ENCODE measurements at places on chromosomes 6 and 20.

- DNase-seq, result no peak
Measured at GRCh38 chr6:71079677-71080076, 122.8 kb upstream of the B3GAT2 start.

GRCh38 chr6:118893064-118893806, 717 bp upstream of the ASF1A start:
- peak; percentile 72 for DNase-seq

- DNase-seq, result no peak
Measured at GRCh38 chr20:32828029-32828680, 8.4 kb downstream of the MAPRE1 start.

- no peak for DNase-seq
Measured at GRCh38 chr6:170006900-170007467, 255.6 kb downstream of the ERMARD start.

DNA sequence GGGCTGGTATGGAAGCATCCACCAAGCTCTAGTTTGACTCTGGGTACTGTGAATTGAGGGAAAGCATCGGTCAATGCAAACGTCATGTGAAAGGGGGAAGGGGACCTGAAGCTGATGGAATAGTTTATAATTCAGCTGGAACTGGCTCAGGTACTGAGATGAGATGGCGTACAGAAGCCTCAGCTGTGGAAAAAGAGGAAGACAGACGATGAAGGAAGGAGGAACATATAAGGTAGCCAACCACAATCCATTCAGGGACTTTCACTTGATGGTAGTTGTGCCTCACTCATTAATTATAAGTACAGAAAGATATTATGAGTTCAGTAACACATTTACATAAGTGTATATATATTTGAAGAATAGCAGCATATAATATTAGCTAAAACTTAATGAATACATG, 2.7 kb downstream of the CALHM5 start:
- DNase-seq, result no peak

- DNase-seq, result no peak
Measured at GRCh38 chr6:93266116-93266817, 153.1 kb downstream of the EPHA7 start.

GRCh38 chr6:43338243-43338642, 29.6 kb upstream of the CRIP3 start:
- no peak for DNase-seq

DNA sequence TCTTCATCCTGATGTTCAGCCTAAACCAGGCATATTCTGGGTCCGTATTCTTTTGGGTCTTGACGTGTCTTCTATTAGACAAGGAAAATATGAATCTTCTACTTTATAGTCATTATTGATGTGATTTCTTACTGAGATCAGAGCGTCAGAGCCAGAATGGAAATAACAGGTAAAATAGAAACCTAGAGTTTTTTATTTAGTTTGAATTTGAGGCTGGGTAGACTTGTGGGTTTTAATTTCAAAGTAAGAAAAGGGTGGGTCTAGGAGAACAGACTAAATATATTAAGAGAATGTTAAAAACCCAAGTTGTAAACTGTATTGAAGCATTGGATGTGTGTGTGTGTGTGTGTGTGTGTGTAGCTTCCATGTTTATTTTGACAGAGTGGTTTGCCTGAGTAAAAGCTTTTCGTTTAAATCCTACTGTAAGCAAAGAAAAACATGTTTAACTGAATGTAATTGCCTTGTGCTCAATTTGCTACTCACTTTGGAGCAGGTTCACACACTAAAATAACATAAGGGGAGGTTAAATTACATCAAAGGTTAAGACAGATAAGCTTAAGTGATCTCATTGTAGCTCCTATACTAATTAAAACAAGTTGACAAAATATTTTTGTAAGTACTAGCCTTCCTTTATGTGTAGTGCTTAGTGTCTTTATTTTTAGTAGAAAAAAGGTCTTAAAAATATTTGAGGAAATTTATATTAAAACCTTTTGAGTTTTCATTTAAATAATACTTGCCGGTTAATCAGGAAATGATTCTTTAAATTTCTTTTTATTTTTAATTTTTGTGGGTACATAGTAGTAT, 17.4 kb downstream of the HECA start:
- DNase-seq, result no peak

DNA sequence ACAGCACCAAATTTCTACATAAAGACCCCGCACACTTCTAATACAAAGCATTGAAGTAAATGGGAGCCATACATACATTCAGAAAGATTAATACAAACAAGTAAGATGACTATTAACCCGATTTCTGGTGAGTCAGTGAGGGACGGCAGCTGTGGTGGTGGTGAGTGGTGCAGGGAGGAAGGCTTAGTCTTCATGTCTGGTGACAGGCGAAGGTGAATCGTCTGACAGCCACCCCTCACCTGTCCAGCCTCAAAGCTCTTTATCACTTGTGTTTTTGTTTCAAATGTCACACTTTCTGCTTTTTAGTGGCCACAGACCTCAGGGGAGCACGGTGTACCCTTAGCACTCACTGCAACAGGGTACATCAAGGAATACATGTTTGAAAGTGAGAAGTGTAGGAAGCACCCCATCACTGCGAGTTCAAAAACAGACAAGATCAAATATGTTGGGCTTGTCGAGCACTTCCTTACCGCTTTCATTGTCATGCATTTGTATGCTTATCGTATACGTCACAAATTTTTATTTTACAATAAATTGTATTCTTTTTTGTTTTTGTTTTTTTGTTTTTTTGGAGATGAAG, 63.5 kb downstream of the IRF4 start:
- DNase-seq, result peak; percentile 51

DNA sequence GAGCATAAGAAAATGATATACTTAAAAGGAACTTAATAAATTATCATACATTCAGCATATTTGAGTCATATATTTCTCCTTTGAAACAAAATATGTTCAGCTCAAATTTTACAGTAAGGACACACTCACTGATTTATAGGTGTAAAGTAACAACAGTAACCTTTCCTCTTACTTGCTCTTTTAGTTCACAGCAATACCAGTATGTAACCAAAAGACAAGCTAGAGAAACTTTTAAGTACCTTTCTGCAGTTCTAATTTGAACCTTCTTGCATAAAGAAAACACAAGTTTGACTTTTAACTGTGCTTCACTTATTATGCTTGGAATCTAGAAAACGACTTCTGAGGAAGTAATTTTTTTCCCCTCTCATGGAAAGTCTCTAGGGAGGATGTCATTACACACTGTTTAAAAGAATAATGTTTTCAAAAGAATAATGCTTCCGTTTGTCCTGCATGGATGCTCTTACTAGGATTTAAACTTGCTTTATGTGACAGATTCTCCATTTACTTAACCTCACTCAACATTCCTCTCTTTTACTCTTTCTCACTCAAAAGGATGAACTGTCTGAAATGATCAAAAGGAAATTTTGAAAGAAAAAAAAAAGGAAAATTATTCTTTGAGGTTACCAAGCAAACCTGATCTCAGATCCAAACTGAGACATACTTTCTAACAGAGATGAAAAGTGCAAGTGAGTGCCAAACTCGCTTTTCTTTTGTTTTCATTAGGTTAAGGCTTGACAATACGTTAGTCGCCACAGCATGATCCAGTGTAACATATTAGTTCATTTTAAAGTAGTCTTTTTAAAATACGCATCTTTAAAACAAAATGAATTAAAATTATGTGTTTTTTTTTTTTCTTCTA, 22.4 kb upstream of the CALHM6 start:
- no peak for DNase-seq

- DNase-seq, result no peak
Measured at GRCh38 chr6:43719511-43719910, 31.9 kb upstream of the MRPS18A start.

GRCh38 chr20:63740627-63741353, 1.2 kb downstream of the SLC2A4RG start:
- peak; percentile 62 for DNase-seq

DNA sequence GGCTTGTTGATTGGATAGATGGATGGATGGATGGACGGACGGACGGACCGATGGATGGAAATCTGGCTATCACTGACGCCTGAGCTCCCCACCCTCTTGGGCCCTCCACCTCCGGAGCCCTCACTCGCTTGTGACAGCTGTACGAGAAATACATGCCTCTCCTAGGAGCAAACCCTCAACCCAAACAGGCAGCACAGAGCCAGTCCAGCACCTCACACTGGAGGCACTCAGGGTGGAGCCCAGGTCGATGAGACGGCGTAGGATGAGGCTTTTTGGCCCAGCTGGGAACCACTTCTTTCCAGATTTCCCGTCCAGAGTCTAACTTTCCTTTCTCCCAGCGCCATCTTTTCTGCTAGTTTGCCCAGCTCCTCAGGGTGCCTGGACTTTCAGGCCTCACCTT, 2.7 kb upstream of the LY6G5C start:
- DNase-seq, result no peak

GRCh38 chr20:20731000-20731944, 18.8 kb upstream of the RALGAPA2 start:
- DNase-seq, result no peak

DNA sequence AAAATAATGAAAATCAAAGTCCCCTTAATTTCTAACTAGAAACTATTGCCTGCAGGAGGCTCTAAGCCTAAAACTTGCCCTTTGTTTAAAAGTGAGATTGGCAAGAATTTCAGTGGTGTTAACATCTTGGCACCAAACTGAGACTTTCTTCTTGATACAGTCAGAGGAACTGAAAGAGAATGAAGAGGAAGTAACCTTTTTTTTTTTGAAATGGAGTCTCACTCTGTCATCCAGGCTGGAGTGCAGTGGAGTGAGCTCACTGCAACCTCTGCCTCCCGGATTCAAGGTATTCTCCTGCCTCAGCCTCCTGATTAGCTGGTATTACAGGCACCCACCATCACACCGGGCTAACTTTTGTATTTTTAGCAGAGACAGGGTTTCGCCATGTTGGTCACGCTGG, 3.6 kb downstream of the DOP1A start:
- no peak for DNase-seq

DNA sequence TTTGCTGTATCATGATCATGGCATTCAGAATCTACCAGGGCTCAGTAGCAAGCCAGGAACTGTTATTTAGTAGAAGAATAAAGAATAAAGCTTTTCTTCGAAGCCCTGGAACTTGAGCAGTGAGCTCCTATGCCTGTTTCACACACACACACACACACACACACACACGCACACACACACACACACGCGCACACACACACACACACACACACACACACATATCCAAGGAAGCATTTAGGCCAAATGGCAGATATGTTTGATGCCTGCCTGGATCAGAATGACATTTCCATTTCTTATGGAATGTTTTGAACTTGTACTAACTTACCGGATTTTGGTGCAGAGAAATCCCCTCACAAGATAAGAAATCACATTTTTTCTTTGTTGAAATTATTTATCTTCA, 35.5 kb downstream of the RPP21 start:
- no peak for DNase-seq

GRCh38 chr20:10596710-10597121, 77.1 kb downstream of the JAG1 start:
- no peak for DNase-seq

- DNase-seq, result peak; percentile 83
Measured at GRCh38 chr6:85460921-85461797, 11.3 kb downstream of the NT5E start.

DNA sequence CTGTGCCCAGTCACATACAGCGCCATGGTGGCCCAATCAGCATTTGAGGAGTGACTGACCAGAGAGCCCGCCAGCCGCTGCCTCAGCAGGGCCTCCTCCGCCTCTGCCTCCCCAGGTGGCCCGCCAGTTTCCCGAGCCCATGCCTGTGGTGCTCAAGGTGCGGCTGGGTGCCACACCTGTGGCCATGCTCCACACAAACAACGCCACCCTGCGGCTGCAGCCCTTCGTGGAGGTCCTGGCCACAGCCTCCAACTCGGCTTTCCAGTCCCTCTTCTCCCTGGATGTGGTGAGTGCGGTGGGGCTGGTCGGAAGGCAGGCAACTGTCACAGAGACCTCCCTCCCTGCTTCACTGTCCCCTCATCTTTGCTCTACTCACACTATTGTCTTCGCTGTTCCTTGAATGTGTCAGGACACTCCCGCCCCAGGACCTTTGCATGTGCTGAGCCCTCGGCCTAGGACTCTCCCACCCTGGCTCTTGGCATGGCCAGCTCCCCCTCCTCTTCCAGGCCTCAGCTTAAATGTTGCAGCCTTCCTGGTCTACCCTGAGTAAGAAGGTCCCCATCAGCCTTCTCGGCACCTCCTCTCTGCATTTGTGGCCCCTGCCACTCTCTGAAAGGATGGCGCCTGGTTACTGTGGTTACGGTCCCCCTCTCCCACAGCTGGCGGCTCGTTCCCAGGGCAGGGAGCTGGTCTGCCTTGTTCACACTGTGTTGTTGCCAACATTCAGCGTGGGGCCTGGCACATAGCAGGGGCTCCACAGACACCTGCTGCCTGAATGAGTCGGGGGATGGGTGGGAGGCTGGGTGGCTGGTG, 11.8 kb upstream of the BPIFB6 start:
- DNase-seq, result no peak

GRCh38 chr6:168784426-168784825, 343.4 kb downstream of the SMOC2 start:
- DNase-seq, result no peak

DNA sequence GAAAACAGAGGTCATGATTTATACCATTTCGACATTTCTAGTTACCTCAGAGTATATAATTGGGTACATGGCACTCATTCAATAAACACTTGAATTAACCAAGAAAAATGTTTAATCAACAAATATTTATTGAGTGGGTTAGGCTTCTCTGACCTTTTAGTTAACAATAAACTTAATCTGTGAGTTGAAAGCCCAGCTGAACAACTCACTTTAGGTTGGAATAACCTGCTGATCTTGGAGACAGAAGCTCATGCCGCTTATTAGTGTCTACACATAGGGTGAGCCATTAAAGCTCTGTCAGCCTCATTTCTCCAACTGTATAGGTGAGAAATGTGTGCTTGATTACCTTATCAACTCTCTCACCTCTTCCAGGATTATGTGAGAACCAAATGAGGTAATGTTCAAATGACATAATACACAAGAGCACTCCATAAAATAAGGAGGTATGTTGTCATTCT, 98.2 kb upstream of the DTNBP1 start:
- DNase-seq, result no peak

GRCh38 chr20:63831993-63832686, 1.1 kb upstream of the ZBTB46 start:
- no peak for DNase-seq

DNA sequence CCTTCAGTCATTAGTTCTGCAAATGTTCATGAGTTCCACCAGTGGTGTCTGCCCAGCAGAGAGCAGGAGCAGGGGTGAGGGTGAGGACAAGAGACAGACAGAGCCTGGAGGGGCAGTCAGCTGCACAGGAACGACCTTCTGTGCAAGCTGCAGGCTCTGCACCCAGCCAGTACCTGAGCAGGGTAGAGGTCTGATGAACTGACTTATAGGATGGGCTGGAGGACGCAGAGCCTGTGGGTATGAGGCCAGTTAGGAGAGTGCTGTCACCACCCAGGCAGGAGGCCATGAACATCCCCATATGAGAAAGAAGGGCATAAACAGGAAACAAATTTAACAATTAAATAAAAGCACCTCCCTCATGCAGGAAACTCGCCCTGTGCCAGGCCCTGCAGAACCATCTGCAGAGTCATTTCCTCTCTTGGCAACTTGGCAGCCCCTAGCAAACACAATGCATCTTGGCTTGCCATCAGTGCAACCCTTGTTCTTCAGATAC, 17.9 kb downstream of the C6orf15 start:
- DNase-seq, result peak; percentile 49

DNA sequence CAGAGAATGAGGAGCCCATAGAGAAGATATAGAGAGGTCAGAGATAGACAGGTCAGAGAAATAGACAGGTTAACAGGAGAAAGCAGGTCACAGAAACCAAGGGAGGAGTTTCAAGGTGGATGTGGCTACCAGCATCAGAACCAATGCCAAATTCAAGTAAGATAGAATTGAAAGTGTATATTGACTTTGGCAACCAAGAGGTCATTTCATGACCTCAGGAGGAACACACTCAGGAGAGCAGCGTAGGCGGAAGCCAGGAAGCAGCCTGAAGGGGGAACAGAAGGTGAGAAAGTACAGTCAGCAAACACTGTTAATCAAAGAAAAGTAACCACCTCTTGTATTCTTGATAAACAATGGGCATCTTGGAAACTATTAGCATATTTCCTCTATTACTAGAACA, 33.9 kb upstream of the ALDH8A1 start:
- no peak for DNase-seq
